Bronchial epithelial cell (primary cell): ENCODE measurements at places on chromosomes 7 and 10. TPM values are rescaled to one million over a fixed set of nuclear protein-coding genes. Genes with fewer than 3 reads are reported as not detected.
A peak's percentile ranks its signal among the peaks of the same experiment; 100 is the strongest.

- peak; percentile 69 for DNase-seq
Observed at GRCh38 chr10:21519941-21520436, 5.5 kb downstream of the SKIDA1 start.

DNA sequence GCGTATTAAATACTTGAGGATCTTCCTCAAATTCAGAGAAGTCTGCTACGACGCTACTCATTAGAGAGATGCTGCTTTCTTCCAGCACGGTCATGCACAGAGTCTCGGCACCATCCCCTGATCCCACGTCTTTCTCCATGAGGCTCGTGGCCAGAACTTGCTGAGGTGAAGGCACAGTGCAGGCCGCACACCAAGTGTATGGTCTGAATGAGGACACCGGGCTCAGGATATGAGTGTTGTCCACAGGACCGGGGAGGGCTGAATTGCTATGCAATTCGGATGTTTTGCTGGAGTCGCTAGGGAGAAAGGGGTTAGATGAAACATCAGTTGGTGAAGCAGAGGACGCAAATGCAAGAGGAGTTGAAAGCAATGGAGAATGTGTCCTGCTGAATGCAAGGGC lies 63.0 kb downstream of the KIAA1549 start:
- DNase-seq, result no peak

DNA sequence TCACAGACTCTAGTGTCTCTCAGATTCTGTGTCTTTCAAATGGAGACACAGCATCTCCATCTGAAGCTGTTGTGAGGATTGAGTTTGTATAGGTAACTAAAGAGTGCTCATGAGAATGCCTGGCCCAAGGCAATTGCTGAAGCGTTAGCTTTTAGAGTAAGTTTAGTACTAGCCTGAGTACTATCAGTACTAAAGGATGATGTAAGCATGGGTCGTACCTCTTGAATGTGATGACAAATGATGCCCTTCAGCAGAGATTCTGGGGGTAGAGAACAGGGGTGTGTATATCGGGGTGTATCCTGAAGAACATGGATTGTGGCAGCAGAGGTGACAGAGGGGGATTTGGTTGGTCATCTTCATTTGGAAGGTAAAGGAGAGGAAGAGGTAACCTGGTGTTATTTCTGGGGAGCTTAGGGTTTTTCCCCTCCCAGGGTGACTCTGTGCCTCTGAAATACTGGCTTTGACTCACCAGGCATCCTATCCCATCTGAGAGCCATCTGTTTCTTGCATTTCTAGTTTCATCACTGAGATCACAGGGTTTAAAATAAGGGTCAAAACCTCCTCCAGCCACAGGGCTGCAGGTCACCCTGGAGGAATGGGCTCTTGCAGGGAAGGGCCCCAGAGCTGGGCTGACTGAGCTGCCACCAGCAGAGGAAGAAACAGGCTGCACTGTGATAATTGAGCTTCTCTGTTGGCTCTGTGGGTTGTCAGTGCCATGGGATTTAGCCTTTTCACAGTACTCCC lies 756.0 kb downstream of the KCNMA1 start:
- DNase-seq, result peak; percentile 12

DNA sequence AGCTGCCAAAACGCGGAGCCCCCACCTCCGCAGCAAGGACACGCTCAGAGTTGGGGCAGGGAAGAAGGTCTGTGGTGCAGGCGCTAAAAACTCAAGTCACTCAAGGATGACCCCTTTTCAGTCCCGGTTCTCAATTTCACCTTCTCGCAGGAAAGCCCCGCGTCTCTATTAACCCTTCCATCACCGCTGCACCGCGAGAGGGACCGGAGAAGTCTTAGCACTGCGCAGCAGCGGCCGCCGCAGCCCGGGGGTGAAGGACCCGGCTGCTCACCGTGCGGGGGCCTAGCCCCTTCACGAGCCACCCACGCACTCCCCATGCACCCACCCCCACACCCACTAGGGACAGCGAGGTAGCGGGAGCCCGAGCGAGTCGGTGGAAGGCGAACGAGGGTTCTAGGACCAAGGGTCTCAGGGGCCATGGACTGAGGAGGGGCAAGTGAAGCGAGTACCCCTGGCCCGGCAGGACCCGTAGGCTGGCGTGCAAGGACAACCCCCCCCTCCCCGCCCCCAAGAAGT lies 162.9 kb downstream of the SH3PXD2A start:
- no peak for DNase-seq

GRCh38 chr7:135517060-135517459 lies 7.2 kb upstream of the CNOT4 start:
- no peak for DNase-seq

WAPL gene
- 41.9 and 62.7 TPM in 2 replicates for total RNA-seq

- no peak for DNase-seq
Observed at GRCh38 chr7:135938563-135938962, 38.6 kb downstream of the MTPN start.

GRCh38 chr7:101687081-101687480 lies 58.0 kb upstream of the MYL10 start:
- DNase-seq, result no peak
